ENCODE measurements at places on chromosomes 5 and 9.

GRCh38 chr9:108060175-108060574 lies 570.6 kb upstream of the KLF4 start:
- no peak for DNase-seq

- DNase-seq = no peak
Measured at GRCh38 chr5:68745448-68745847, 348.4 kb upstream of the SLC30A5 start.

DNA sequence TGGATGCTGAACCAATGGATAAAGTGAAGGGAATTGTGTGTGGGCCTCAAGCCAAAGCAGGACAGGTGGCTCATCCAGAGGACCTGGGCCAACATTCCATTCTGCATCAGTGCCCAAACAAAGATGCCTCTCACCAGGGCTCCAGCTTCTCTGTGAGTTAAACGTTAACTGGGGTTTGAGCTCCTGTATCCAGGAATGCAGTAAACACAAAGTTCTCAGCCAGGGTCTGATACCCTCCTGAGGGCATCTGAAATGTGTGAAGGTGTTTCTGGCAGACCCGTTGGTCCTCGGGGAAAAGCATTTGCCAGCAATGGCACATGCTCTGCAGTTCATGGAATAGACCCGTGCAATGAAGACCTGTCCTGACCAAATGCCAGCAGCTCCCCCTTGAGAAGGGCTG lies 33.9 kb upstream of the AOPEP start:
- no peak for DNase-seq

GRCh38 chr5:133866160-133866902 lies 102.1 kb downstream of the C5orf15 start:
- no peak for DNase-seq

- DNase-seq = no peak
Measured at GRCh38 chr5:57193757-57194413, 20.0 kb downstream of the GPBP1 start.

DNA sequence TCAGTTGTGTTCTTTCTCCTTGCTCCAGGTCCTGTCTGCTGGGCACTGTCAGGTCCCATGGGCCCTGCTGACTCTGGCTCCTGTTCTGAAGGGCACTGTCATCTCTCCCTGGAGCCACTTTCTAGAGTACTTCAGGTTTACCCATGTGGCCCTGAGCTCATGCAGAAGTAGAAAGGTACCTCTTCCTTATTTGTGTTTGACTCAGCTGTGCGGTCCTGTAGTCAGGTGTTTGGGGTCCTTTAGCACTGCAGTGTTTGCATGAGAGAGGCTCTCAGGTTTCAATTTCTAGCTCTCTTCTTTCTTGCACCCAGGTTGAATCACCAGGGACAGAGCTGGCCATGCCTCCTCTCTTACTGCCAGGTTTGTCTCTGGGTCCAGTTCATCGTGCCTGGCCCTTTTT lies 71.5 kb downstream of the HSPA4 start:
- no peak for DNase-seq

DNA sequence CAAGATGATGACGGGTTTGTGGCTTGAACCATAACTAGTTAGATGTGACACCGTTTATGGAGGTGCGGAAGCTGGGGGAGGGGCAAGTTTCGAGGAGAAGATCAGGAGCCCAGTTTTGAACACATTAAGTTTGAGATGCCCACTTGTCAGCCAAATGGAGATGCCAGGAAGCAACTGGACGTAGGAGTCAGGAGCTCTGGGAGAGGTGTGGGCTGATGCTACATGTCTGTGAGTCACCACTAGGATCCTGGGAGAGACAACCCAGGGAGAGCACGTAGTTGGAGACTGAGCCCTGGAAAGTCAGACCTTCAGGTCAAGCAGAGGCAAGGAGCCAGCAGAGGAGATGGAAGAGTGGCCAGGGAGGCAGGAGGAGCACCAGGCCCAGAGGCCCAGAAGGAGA lies 48.8 kb upstream of the SLC25A51 start:
- DNase-seq = no peak

DNA sequence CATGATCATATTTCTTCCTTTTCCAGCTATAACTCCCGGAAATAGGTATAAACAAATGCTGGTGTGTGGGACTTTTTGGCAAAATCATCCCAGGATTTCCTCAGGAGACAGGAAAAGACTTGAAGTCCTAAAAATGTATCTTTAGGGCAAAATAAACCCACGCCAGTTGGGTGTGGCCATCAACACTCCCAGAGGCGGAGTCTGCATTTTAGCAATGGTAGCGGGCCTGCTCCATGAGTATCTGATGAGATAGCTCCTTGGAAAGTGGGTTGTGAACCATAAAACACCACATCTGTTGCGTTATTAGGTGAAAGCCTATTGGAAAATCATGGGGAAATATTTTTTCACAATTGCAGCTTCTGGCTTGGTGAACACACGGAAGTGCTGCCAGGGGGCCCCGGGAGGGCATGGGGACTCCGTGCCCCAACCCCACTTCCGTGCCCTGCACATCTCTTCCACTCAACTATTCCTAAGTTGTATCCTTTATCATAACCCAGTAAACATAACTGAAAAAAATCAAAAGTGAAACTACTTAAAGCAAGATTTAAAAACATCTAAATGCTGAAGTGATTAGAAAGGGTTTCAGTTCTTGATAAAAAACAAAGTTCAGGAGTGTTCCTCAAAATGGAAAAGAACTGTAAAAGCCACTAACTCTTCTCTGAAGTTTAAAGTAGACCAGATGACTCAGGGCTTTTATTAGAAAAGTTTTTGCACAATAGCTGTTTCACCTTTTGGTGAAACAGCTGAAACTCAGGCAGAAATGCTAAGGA lies 111.2 kb downstream of the LRRC70 start:
- no peak for DNase-seq

- DNase-seq = no peak
Measured at GRCh38 chr5:92939428-92939827, 641.6 kb downstream of the NR2F1-AS1 start.

- DNase-seq = no peak
Measured at GRCh38 chr5:175809531-175810121, 61.8 kb upstream of the CPLX2 start.

- DNase-seq = no peak
Measured at GRCh38 chr9:89032173-89032572, 40.9 kb downstream of the S1PR3 start.

DNA sequence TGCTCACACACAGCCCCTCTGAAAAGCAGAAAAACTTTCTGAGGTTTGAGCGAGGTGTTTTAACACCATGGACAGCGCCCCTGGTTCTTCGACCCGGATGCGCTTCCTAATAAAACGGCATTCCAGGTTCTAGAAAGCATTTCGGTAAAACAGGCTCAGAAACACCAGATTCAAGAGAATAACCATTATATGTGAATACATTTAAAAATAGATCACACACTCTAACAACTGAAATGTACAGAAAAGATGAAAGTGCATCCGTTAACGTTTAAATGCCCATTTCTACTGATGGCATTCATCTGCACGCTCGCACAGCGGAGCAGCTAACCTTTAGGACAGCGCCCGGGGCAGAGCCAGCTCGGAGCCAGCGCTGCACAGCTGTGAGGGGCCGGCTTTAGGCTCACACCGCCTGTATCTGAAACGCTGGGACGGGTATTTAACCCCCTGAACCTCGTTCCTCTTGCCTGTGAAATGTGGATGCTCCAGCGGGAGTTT lies 26.3 kb upstream of the TENT4A start:
- DNase-seq = no peak

All from LNCaP clone FGC (cell line).